ENCODE measurements at places on chromosomes 2 and 18.

DNA sequence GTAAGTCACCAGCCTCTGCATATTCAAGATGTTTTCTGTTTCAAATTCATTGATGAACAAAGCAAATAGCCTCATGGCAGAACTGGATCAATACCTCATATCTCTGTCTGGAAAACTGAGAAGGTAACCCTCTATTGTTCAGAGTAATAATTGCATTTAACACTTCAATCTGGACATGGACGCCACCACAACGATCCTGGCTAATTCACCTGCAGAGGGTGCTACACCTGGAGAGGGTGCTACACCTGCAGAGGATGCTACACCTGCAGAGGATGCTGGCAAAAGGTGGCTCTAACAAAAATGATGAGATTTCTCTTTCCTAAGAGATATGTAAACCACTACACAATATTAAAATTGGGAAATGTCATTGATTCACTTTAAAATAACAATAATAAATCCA lies 183.1 kb upstream of the HNRNPA3 start:
- DNase-seq, result no peak

DNA sequence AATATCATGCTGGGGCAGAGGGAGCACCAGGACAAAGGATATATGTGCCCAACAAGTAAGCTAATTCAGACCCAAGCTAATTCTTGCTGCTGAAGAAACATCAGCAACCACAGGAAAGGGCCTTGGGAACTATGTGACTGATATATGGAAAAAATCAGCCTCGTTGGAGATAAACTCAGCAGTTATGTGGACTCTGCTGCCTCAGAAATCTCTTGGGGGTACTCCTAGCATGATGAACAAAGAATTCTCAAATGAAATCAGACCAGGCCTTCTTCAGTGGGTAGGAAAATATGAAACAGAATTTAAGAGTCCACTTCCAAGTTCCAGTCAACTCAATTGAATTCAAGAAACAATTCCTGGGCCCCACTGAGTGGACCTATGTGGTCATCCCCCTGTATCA lies 367.9 kb downstream of the TNS1 start:
- no peak for DNase-seq

- DNase-seq, result no peak
These were observed 74.2 kb downstream of the ARHGEF4 start for GRCh38 chr2:130910931-130911330.

DNA sequence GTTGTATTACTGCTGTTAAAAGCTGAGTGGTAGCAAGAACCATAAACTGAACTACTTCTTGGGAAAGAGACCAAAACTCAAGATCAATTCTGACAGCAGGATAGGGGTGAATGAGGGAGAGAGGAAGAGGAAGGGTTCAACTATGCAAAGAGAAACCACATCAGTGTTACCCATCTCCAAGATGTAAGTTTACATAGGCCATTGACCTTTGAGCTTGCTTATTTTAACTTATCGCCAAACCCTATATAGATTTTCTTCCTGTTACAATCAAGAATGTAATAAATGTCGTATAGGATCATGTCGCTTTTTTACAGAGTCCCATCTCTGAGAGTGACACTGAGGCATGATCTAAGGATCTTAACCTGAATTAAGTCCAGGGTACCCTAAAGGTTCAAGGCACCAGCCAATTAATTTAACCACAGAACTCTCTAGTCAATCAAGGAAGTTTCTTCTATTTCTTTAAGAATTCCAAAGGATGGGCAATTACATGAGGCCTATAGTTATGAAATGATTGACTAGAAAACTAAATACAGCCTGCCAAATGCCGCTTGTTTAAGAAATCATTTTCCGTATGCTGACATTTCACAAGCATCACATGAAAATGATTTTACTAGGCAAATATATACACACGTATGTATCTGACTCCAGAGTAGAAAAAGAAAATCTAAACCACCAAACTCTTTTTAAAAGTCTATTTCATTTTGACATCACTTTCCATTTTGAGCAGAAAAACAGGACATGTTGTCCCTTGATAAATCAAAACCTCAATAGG lies 11.8 kb downstream of the RND3 start:
- DNase-seq, result no peak

GRCh38 chr2:696463-696862 lies 19.3 kb upstream of the TMEM18 start:
- DNase-seq, result no peak
